ENCODE measurements at places on chromosomes 2 and 18.

DNA sequence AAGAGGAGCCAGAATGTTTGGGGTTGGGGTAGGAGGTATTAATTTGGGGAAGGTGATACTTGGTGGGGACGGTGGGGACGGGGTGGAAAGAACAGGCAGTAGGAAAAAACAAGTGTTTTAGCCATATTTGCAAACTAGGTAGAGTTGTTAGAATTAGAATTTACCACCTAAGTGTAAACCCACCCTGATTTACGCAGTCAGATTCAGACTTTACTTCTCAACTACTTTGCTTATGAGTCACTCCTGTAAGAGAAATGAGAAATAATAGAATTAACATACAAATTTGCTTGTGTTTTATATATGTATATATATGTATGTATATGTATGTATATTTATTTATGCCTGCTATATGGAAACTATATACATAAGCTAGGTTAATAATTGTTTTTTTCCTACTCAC lies 1168.2 kb upstream of the ZEB2 start:
- no peak for DNase-seq

GRCh38 chr2:45323344-45323743 lies 287.7 kb downstream of the SRBD1 start:
- no peak for DNase-seq

DNA sequence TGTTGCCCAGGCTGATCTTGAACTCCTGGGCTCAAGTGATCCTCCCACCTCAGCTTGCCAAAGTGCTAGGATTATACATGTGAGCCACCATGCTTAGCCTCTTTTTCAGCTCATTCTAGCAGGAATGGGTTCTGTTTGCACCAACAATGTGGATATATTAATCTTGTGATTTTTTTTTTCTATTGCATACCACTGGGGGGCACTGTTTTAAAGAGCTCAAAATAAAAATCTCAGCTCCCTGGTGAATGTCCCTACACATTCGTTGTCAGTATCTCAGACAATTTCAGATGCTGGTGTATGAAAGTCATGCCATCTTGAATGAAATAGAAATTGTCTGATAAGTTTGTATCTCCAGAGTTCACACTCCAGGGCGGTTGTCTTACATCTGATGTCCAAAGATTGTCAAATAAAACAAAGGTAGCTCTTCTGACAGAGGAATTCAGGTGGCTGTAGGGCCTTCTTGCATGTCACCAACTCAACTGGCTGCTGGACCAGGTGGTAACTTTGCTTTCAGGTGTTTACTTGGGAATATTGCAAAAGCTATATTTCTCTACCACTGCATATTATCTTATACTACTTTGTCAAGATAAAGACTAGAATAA lies 3.1 kb upstream of the MATN3 start:
- DNase-seq: peak; percentile 47

DNA sequence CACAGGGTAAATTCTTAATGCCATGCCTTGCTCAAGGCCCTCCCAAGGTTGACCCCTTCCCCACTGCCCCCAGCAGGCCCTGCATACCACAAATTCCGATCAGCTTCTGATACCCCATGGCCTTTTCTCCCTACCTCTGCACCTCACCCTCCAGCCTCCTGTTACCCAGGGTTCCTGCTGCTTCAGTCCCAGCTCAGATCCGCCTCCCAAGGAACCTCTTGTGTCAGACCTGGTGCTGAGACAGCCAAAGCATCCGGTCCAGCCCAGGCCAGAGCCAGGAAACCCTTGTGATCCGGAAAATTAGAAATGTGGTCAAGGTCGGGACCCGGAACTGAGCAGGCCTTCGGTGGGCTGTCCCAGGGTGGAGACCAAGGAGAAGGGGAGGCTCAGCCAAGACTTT lies 231.3 kb downstream of the BCL2 start:
- no peak for DNase-seq

GRCh38 chr2:107825206-107825563 lies 1.5 kb upstream of the RGPD4 start:
- no peak for DNase-seq

GRCh38 chr18:47915229-47915628 lies 15.2 kb downstream of the SMAD2 start:
- no peak for DNase-seq

GRCh38 chr2:163735685-163736432 lies at the start of gene FIGN:
TSS of gene FIGN (minus strand) at chr2:163736008. CDS start at chr2:163734927, 1,081 bp downstream.
- DNase-seq: peak; percentile 65

DNA sequence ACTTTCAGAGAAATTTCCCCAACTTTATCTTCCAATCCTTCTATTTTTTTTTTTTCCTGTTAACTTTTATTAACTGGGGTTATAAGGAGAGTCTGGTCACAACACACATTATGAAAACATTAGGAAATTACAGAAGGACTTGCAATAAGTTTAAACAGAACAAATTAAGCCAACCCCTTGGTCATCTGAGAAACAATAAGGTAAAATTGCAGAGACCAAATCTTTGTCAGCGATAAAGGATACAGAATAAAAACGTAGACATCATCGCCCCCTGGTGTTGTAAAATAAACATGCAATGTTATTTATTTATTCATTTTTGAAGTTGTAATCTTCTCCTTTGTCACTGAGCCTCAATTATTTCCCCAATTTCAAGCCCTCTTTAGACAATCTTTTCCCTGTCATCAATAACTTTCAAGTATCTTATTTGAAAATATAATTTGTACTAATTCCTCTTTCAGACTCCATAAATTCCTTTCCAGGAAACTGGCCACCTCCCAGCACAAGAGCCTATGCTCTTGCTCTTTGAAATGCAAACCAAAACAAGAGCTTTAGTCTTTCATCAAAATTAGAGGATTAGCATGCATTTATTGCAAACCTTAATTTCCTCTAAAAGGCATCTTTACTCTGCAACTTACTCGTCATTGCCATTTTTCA lies 19.5 kb downstream of the G6PC2 start:
- DNase-seq: peak; percentile 44

GRCh38 chr2:133748007-133748700 lies 179.9 kb upstream of the NCKAP5 start:
- no peak for DNase-seq

- DNase-seq: no peak
Measured at GRCh38 chr2:36659872-36660312, 36.6 kb upstream of the VIT start.

DNA sequence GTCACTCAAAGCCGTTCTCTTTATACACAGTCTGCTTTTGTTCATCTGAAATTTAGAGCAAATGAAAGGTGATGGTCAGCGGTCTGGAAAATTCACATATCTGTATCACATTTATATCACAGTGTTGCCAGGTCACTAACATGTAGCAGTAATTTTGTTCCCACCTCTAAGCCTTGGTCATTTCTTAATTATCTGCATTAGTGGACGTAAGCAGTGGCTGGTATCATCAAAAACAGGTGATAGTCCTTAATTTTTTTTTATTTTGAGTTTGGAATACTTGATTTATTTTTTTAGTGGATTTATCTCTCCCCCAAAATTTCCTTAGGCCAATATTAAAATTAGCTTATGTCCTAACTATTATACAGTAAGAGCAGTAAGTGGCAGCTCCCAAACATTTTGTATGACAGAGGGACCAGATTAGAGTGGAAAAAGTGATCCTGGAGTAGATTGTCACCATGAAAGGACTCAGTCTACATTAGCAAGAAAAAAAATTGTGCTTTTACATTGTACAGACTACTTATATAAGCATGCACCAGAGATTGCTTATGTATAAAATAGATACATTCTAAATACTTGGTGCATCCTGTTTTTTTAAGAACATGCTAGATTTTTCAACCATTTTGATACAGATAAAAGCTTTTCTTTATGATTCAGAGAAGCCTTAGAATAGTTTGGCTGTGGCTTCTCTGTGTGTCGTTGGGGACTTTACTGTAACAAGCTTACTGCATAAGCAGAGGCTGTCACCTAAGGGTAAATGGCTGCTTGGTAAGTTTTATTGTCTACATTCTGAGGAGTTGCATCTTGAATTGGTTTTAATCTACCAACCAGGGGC lies 65.0 kb downstream of the MAPRE2 start:
- no peak for DNase-seq

GRCh38 chr2:11624893-11625292 lies 45.1 kb downstream of the NTSR2 start:
- DNase-seq: no peak

- DNase-seq: no peak
Measured at GRCh38 chr2:160784034-160784433, 290.4 kb upstream of the RBMS1 start.

- no peak for DNase-seq
Measured at GRCh38 chr2:76998152-76998551, 524.0 kb downstream of the LRRTM4 start.

DNA sequence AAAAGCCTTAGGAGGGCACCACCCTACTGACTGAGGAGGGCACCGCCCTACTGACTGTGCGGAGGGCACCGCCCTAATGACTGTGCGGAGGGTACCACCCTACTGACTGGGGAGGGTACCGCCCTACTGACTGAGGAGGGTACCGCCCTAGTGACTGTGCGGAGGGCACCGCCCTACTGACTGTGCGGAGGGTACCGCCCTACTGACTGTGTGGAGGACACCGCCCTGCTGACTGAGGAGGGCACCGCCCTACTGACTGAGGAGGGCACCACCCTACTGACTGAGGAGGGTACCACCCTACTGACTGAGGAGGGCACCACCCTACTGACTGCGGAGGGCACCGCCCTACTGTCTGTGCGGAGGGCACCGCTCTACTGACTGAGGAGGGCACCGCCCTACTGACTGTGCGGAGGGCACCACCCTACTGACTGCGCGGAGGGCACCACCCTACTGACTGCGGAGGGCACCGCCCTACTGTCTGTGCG lies 150.2 kb upstream of the NFATC1 start:
- DNase-seq: peak; percentile 32

DNA sequence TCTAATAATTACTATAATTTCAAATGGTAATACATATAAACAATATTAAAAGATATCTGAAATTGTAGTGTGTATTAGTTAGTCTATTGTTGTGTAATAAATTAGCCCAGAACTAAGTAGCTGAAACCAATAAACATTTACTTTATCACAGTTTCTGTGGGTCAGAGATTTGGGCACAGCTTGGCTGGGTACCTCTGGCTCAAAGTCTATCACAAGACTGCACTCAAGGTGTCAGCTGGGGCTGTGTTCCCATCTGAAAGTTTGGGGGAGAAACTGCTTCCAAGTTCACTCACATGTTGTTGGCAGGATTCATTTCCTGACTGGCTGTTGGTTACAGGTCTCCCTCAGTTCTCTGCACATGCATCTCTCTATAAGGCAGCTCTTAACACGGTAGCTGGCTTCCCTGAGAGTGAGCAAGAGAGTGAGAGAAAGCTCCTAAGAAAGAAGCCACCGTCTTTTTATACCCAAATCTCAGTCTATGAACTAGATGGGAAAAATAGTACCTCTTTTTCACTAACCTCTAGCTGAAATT lies 25.6 kb upstream of the WIPF1 start:
- no peak for DNase-seq

DNA sequence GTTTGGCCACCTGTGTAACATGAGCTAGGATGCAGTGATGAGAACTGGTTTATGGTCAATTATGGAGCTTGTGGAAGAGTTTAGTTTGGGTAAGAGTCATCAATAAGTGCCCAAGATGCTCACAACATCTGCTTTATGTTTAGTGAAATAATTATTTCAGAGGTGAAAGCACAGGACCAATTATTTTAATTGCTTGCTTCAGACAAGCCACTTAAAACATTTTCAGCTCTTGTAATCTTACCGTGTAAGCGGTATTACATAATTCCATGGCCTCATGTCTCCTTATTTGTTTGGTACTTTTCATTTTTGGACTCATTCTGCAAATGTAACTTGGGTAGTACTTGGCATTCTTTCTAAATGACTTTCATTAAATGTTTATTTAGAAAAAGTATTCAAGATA lies 5.4 kb downstream of the B3GNT2 start:
- no peak for DNase-seq

GRCh38 chr18:26646901-26647300 lies 98.5 kb upstream of the KCTD1 start:
- no peak for DNase-seq

GRCh38 chr2:122319539-122320132 lies 564.2 kb downstream of the TSN start:
- no peak for DNase-seq

DNA sequence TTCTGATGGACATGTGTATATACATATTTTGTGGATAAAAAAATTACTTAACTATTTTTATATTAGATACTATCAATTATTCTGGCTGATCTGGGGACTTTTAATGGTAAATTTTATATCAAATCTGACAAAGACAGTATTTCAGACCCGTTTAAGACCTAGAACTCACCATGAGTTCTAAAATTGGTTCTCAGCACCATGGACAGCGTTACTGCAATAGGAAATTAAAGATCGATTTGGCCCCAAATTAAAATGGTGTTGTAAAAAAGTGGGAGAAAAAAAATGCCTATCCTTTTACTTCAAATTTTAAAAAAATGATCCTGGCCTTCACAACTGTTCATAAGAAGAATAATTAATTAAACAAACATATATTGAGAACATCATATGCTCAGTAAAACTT lies 919 bp upstream of the SCN2A start:
- DNase-seq: peak; percentile 17

- DNase-seq: no peak
Measured at GRCh38 chr2:233080836-233081229, 20.7 kb downstream of the INPP5D start.

DNA sequence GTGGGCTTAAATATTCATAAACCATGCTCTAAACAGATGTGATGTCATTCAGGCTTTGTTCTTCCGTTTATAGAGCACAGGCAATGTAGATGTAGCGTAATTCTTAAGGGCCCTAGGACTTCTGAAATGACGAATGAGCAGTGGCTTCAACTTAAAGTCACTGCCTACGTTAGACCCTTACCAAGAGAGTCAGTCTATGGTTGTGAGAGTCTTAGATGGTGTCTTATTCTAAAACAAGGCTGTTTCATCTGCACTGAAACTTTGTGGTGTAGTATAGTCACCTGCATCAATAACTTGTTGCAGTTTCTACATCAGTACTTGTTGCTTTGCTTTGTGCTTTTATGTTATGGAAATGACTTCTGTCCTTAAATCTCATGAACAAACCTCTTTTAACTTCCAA lies 56.0 kb downstream of the PIK3C3 start:
- no peak for DNase-seq

- no peak for DNase-seq
Measured at GRCh38 chr2:126754240-126755004, 98.5 kb downstream of the GYPC start.

DNA sequence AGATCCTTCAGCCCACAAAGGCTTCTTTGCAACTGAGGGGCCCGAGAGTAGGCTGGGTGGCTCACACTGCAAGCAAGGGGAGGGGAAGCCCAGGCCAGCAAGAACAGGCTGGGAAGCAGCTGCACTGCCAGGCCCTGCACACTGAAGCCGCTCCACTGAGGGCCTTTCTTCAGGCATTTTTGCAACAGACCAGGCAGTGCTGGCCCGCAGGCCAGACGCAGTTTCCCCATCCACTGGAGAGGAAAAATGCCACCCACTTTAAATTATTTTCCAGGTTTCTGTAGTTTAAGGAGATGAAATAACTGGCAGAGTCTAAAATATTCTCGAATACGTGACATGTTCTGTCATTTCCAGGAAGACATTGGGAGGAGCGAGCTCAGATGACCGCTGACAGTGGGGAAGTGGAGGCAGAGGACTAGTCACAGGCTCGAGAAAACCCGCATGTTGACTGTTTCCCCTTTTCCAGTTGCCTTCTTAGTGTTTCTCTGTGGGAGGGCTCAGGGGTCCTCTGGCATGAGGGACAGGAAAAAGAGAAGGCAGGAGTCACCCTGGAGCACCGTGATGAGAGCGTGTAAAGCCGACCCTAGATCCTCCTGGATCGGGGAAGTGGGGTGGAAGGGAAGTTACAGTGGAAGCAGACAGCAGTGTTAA lies 53.3 kb upstream of the B3GNT7 start:
- no peak for DNase-seq

- no peak for DNase-seq
Measured at GRCh38 chr18:76051396-76052226, 443.4 kb downstream of the ZNF516 start.

- no peak for DNase-seq
Measured at GRCh38 chr2:234107861-234108260, 57.4 kb downstream of the SPP2 start.
